Lung (tissue), 17 donors: ENCODE measurements at places on chromosomes 1 and 21. TPM values are rescaled to one million over a fixed set of nuclear protein-coding genes. Genes with fewer than 3 reads are reported as not detected.

DNA sequence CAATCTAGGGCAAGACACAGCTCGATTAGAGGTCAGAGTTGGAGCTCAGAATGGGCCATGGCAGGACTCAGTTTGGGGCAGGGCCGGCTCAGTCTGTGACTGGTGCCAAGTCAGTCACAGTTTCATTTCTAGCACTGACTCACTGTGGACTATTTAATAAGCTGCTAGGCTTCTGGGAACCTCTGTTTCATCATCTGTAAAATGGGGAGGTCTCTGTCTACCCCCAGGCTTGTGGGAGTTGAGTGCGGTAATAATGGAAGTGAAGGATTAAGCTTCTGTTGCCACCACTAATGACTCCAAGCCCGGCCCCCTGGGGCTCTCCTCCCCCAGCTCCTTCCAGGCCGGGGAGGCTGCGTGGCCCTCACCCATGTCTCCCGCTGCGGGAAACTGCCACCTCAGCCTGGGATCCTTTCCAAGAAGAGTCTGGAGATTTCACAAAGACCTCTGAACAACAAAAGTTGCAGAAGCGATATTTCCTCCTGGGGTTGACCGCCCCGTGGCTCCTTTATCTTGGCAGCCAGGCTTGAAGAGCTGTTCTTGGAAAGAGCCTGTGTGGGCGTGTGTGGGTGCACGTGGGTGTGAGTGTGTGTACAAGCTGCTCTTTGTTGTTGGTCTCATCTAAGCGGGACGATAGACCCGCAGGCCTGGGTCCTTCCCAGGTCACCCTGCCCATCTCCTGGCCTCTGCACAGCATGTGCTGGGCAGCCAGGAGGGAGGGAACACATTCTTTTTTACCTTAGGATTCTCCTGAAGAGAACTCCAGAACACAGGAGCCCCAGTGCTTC lies 29.1 kb downstream of the KNCN start:
- H3K4me3 ChIP-seq, result no peak overlapping the region
- H3K36me3 ChIP-seq, result no peaks in the 10 kb centered on the region
- no peaks in the 10 kb centered on the region for H3K4me1 ChIP-seq

- no peaks in the 10 kb centered on the region for H3K27me3 ChIP-seq
- DNase-seq, result no peak
- no peak overlapping the region for H3K27ac ChIP-seq
- H3K36me3 ChIP-seq, result peaks cover 73% of the 10 kb centered on the region
Observed at GRCh38 chr1:226641671-226642231, 93.2 kb downstream of the STUM start.

- H3K27me3 ChIP-seq, result no peaks in the 10 kb centered on the region
- DNase-seq, result peak; percentile 80
- H3K36me3 ChIP-seq, result no peaks in the 10 kb centered on the region
- peaks cover 5% of the 10 kb centered on the region for H3K4me1 ChIP-seq
Observed at GRCh38 chr1:8889925-8890785, 11.7 kb upstream of the ENO1 start.

GRCh38 chr1:72830606-72831390 lies 548.5 kb upstream of the NEGR1 start:
- no peaks in the 10 kb centered on the region for H3K27me3 ChIP-seq
- H3K27ac ChIP-seq, result no peak overlapping the region
- no peaks in the 10 kb centered on the region for H3K36me3 ChIP-seq
- H3K4me3 ChIP-seq, result no peak overlapping the region
- H3K4me1 ChIP-seq, result no peaks in the 10 kb centered on the region

Gene TMCC2
- total RNA-seq, result 2.9 TPM

Gene PIK3R3
- 36.7 TPM for total RNA-seq
